Progenitor cell of endocrine pancreas (in vitro differentiated cells): ENCODE measurements at places on chromosomes 7 and 10. TPM values are rescaled to one million over a fixed set of nuclear protein-coding genes. Genes with fewer than 3 reads are reported as not detected.

- peak within 1 kb of the TSS; percentile 82 for H3K27ac ChIP-seq
- peaks cover 22% of the 10 kb centered on the region for H3K27me3 ChIP-seq
- H3K36me3 ChIP-seq, result no peaks in the 10 kb centered on the region
- H3K4me3 ChIP-seq, result peak within 1 kb of the TSS; percentile 72
- peak; percentile 79 for DNase-seq
- H3K4me1 ChIP-seq, result peaks cover 10% of the 10 kb centered on the region
Measured at GRCh38 chr10:102395400-102396316, at the start of gene NFKB2. TSS of gene NFKB2 (plus strand) at chr10:102395705. CDS start at chr10:102395960, 255 bp downstream.

DNA sequence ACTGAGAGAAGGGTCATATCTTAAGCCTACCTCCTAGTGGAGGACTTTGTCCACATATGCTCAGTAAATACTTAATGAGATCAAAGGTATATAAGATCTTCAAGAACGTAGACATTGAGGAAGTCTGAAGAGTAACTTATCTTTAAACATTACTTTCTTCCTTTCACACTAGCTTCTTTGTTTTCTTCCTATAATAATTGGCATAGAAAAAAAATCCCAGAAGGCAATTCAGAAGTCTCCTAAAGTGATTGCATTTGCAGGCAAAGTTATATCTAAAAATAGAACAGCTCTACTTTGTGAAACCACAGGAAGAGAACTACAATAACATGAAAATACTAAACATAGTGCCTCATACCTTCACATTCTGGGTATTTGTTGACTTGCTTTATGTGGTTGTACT, 150.4 kb downstream of the PPP1R3A start:
- no peak for DNase-seq
- no peaks in the 10 kb centered on the region for H3K36me3 ChIP-seq
- H3K27ac ChIP-seq, result no peak overlapping the region
- no peaks in the 10 kb centered on the region for H3K4me1 ChIP-seq
- H3K4me3 ChIP-seq, result no peak overlapping the region
- no peaks in the 10 kb centered on the region for H3K27me3 ChIP-seq

DNA sequence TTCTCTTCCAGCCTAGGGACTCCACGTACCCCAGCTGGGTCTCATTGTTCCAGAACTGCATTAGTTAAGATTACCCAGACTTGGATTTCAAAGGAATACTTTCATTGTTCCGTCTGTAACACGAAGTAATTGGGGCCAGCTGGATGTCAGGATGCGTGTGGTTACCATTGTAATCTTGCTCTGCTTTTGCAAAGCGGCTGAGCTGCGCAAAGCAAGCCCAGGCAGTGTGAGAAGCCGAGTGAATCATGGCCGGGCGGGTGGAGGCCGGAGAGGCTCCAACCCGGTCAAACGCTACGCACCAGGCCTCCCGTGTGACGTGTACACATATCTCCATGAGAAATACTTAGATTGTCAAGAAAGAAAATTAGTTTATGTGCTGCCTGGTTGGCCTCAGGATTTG, 21.0 kb downstream of the LRRC17 start:
- no peak for DNase-seq
- peaks cover 1% of the 10 kb centered on the region for H3K36me3 ChIP-seq
- no peak overlapping the region for H3K4me3 ChIP-seq
- H3K4me1 ChIP-seq, result peaks cover 15% of the 10 kb centered on the region
- peaks cover 16% of the 10 kb centered on the region for H3K27me3 ChIP-seq
- no peak overlapping the region for H3K27ac ChIP-seq

DNA sequence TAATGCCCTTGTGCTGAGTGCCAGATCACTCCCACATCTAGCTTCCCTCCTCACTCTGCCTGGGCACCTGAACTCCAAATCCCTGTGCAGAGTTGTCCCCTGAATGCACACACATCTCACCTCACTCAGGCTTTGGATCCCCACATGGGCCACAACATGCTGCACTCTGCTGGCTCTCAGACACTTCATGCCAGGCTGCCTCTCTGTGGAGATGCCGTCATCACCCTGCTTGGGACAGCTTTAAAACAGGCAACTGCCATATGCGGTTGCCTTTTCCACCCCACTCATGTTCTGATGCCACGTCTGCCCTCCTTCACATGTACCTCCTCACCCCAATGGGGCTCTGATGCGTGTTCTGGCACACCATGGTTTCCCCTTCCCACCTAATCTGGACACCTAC, 477.0 kb downstream of the GFRA1 start:
- DNase-seq, result no peak
- no peaks in the 10 kb centered on the region for H3K36me3 ChIP-seq
- no peaks in the 10 kb centered on the region for H3K4me1 ChIP-seq
- no peak overlapping the region for H3K27ac ChIP-seq

DNA sequence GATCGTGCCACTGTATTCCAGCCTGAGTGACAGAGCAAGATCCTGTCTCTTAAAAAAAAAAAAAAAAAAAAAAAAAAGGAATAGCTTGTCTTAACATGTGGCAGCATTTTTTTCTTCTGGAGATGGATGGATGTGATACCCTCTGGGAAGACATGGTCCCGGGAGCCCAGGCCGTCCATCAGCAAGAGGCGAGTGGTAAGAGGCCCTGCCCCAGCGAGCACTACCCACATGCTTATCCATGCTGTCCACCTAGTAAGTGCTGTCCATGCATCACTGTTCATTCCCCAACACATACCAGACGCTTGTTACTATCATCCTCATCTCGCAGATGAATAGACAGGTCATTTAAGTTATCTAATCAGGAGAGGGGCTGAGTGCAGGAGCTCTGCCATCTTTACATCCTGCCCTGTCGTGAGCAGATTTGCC, 12.9 kb downstream of the ATP6V1F start:
- no peak for DNase-seq
- H3K27ac ChIP-seq, result no peak overlapping the region
- peaks cover 20% of the 10 kb centered on the region for H3K27me3 ChIP-seq
- H3K4me3 ChIP-seq, result no peak overlapping the region

GRCh38 chr10:124320778-124321432, 97.8 kb downstream of the OAT start:
- H3K4me1 ChIP-seq, result no peaks in the 10 kb centered on the region
- H3K36me3 ChIP-seq, result no peaks in the 10 kb centered on the region
- no peak overlapping the region for H3K27ac ChIP-seq
- no peak overlapping the region for H3K4me3 ChIP-seq
- DNase-seq, result no peak

DNA sequence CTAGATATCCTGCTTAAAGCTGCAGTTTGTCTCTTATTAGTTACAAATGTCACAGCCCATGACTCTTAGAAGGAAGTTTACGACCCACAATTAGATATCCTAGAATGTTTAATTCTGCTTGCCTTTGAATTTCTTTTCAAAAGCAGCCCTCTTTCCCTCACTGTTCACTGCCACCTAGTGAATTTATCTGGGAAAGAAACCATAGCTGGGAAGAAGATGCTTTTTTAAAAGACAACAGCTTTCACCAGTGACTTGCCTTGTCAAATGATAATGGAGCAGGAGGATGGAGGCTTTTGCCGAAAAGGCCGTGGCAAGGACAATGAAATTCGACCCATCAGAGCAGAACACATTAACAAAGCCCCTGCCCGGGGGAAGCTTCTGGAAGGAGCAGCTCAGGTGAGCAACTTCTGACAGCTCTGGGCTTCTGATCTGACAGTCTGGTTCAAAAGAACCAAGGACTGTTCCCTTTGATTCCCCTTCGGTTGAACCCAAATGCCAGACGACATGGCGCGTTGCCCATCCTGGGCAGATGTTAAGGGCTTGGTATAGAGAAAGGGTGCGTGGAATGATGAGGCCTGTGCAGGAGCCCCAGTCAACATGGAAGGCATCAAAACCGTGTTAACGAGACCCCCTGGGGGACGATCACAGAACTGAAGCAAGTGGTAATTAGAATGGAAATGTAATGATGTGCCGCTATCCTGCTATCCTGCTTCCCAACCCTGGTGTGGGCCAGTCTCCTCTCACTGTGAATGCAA, 236.8 kb downstream of the FRMD4A start:
- H3K27ac ChIP-seq, result no peak overlapping the region
- peaks cover 5% of the 10 kb centered on the region for H3K4me1 ChIP-seq
- H3K36me3 ChIP-seq, result no peaks in the 10 kb centered on the region
- no peak for DNase-seq
- no peak overlapping the region for H3K4me3 ChIP-seq

- no peaks in the 10 kb centered on the region for H3K27me3 ChIP-seq
- DNase-seq, result no peak
- no peaks in the 10 kb centered on the region for H3K36me3 ChIP-seq
- H3K4me3 ChIP-seq, result no peak overlapping the region
- H3K27ac ChIP-seq, result no peak overlapping the region
Measured at GRCh38 chr10:110022716-110023504, 15.1 kb downstream of the ADD3 start.

- H3K27me3 ChIP-seq, result no peaks in the 10 kb centered on the region
- no peak for DNase-seq
- H3K27ac ChIP-seq, result no peak overlapping the region
- peaks cover 8% of the 10 kb centered on the region for H3K4me1 ChIP-seq
- peaks cover 2% of the 10 kb centered on the region for H3K36me3 ChIP-seq
Measured at GRCh38 chr7:55508221-55509011, 63.9 kb downstream of the VOPP1 start.

- DNase-seq, result no peak
- no peaks in the 10 kb centered on the region for H3K4me1 ChIP-seq
- H3K27me3 ChIP-seq, result no peaks in the 10 kb centered on the region
- no peaks in the 10 kb centered on the region for H3K36me3 ChIP-seq
- no peak overlapping the region for H3K4me3 ChIP-seq
- no peak overlapping the region for H3K27ac ChIP-seq
Measured at GRCh38 chr10:32199714-32200394, 143.6 kb upstream of the KIF5B start.

GRCh38 chr7:25789701-25790640, 362.0 kb upstream of the NFE2L3 start:
- no peak overlapping the region for H3K27ac ChIP-seq
- H3K36me3 ChIP-seq, result no peaks in the 10 kb centered on the region
- peaks cover 4% of the 10 kb centered on the region for H3K27me3 ChIP-seq
- no peak overlapping the region for H3K4me3 ChIP-seq
- H3K4me1 ChIP-seq, result no peaks in the 10 kb centered on the region

GRCh38 chr7:44150466-44150832, 9.3 kb upstream of the MYL7 start:
- no peak for DNase-seq
- no peaks in the 10 kb centered on the region for H3K36me3 ChIP-seq
- no peak overlapping the region for H3K27ac ChIP-seq
- no peak overlapping the region for H3K4me3 ChIP-seq
- peaks cover 21% of the 10 kb centered on the region for H3K27me3 ChIP-seq

The PRKAG2 gene
- 20.6 and 23.4 TPM in 2 replicates for total RNA-seq
